Head of caudate nucleus (tissue), 42 donors: ENCODE measurements at places on chromosomes 16 and 17.

DNA sequence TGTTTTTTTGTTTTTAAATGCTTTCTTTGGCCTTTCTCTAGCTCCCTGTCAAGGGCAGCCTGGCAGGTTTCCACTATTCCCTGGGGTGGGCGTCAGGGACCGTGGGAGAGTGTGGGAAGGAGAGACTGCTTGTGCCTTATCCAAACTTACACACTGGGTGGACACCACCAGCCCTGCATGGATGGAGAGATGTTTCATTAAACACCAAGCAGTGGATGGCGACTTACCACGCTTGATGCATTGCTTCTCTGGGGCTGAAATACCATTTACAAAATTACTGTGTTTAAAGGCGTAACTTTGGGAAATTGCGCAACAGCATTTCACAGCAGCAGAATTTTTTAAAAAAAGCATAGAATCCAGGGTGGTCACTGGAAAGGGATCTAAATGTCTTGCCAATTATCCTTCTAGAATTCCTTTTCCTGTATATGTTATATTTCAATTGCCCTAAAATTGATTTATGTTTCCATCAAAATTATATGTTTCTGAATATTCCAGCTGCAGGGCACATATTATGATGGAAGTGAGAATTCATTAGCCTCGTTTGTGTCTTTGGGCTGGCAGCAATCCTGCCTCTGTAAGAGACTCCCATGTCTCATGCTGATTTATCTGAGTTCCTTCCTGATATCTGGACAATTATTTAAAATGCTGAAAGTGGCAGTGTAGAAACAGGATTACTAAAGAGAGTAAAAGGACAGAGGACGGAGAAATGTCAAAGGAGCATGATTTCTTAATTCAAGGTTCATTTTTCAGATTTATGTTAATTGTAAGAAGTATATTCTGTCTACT is 247.3 kb downstream of the GRIN2A start:
- DNase-seq, result no peak

DNA sequence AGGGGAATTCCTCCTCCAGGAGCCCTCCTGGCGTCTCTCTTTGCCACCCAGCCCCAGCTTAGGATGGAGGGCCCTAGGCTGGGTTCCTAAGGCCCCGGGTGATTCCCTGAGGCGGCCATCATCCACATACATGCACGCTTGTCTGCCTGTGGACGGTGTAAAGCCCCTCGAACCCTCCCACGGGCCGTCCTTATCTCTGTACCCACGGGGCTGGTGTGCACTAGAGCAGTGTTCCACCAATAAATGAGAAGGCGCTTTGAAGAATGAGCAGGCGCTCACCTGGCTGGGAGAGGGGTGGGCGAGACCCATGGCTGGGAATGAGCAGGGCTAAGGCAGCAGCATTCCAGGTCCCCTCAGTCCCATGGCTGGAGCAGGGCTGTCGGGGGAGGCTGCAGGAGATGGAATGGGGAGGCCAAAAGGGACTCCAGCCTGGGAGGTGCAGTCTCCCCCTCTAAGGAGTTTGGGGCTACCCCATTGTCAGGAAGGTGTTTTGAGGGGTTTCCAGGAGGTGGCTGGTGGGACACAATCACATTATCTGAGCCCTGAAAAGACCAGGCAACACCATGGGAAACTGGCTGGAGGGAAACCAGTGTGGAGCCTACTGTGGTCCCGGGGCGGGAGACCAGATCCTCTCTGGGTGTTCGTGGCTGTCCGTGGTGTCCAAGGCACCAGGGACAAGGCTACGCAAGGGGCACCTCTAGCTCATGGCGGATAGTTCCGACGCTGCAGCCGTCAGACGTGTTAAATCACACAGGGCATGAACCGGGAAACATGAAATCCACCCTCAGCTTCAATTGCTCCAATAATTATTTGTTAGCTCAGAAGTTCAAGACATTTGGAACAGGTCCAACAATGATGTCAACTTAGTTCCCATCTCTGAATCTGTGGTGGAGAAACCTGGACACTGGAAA is 87.5 kb upstream of the DNAH17 start:
- no peak for DNase-seq

DNA sequence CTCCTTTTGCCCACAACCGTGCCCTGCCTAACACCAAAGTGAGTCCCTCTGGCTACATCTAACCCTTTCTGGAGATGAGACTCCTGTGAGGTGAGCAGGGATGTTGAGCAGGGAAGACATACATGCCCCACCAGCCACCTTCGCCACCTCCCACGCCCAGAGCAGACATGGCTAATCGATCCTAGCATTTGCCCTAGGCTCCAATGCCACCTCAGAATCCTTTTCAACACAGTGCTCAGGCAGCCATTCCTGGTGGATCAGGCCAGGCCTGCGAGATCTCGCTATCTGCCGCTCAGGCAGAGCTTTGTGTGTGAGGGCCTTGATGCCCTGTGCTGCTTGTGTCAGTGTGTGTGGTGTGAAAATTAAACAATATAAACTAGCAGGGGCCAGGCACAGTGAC is 21.0 kb downstream of the SCGB1C2 start:
- DNase-seq, result no peak

- no peak for DNase-seq
Observed at GRCh38 chr17:65841089-65841488, 279.6 kb upstream of the AXIN2 start.

DNA sequence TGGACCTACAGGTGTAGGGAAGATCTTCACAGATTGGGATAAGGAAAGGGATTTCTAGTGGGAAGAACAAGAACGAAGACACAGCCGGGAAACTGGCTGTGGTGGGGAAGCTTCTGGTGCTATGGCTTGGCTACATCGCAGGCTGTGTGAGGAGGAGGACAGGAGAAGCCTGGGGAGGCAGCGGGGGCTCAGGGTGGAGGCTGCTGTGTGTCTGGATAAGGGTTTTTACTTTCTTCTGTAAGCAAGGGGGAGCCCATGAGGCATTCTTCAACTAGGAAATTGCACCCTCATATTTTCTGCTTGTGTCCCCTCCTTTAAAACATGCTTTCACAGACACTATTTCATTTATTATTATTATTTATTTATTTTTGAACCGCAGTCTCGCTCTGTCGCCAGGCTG is 2.9 kb upstream of the RHBDF2 start:
- no peak for DNase-seq

- DNase-seq, result no peak
Observed at GRCh38 chr16:57041182-57042156, 50.9 kb upstream of the CPNE2 start.

DNA sequence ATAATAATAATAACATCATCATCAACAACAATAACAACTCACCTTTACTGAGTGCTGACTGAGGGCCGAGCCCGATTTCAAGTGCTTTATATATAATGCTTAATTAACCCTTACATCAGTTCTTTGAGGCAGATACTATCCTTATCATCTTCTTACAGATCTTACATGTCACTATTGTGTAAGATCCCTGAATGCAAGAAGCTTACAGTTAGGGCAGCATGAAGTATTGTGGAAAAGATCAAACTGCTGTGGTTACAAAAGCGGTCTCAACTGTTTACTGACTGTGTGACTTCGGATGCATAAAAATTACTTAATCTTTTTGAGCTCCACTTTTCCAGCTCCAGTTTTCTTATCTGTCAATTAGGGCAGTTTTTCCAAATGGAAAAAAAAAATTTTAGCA is 3.3 kb downstream of the VAT1 start:
- no peak for DNase-seq

DNA sequence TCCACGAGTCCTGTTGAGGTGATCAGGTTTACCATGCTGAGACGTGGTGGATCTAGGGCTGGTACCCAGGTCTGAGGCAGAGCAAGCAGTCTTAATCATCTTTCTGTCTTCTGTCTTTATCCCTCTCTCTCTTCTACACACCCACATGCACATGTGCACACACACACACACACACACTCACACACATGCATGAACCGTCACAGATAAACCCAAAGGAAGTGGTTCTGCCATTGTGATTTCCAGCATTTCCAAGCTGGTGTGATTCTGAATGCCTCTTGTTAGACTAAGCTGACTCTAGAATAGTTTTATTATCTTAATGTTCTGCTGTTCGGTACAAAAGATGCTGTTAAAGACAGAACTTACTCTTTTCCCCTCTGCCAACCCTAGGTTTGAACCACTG is 411.8 kb upstream of the SALL1 start:
- no peak for DNase-seq

- DNase-seq, result peak; percentile 62
Observed at GRCh38 chr17:80791758-80792284, 199.8 kb upstream of the CHMP6 start.

GRCh38 chr17:3745071-3745470 is 21.4 kb downstream of the HASPIN start:
- no peak for DNase-seq

DNA sequence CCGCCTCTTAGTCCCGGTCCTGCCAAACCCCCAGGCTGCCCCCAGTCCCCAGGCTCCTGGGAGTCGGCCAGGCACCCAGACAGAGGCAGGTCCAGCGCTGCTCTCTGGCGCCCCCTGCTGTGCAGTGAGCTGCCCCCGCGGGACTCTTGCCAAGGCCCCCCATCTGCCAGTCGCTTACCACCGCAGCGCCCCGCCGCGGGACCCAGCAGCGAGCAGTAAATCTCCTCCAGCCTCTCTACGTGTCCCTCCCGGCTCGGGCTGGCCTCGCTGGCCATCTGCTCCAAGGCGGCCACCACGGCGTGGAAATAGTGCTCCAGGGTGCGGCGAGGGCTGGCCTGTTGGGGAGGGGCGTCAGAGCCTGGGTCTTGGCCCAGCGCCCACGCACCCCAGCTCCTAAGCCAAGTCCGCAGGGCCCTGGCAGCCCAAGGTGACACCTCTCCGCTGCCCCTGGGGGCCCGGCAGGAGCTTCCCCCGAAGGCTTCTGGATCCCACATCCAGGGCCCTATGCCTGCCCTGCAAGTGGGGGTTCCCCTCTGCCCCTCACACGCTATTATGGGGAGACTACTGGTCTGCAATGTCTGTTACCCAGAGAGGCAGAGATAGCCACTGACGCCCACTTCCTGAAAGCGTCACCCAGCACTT is 33.7 kb upstream of the MFSD6L start:
- no peak for DNase-seq

DNA sequence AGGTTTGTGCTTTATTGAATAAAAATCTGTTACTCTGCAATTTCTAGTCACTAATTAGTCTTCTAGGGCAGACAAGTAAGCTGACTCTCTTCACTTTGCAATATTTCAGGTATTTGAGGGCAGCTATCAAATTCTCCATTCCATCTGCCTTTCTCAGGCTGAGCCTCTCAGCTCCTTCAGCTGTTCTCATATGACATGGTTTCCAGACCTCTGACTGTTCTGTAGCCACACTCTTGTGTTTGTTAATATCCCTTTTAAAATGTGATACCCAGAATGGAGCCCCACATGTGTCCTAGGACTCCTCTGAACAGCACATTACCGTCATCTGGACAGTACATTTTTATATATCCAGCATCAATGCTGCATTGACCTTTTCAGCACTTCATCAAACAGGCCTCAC is 46.1 kb upstream of the MTMR4 start:
- no peak for DNase-seq
